ENCODE measurements at places on chromosomes 6 and 20.

GRCh38 chr20:50916257-50916656 is 15.0 kb downstream of the ADNP start:
- peaks cover 58% of the 10 kb centered on the region for H3K4me1 ChIP-seq
- DNase-seq: peak; percentile 75
- H3K4me3 ChIP-seq: no peak overlapping the region
- H3K36me3 ChIP-seq: no peaks in the 10 kb centered on the region
- no peak overlapping the region for H3K27ac ChIP-seq

DNA sequence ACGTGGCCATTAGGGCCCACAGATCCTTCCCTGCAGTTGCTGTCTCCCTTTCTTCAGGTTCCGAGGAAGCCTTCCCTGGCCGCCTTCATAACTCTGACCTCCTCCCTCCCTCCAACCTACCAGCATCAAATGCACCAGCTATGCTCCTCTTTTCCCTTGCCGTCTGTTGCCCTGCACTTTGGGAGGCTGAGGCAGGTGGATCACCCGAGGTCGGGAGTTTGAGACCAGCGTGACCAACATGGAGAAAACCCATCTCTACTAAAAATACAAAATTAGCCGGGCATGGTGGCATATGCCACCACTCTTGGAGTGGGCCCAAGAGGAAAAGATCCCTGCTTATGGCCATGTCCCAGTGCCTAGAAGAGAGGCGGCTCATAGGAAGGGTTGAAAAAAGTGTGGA is 31.8 kb downstream of the RNASET2 start:
- DNase-seq: no peak
- no peak overlapping the region for H3K27ac ChIP-seq
- H3K4me3 ChIP-seq: no peak overlapping the region
- H3K4me1 ChIP-seq: no peaks in the 10 kb centered on the region

GRCh38 chr6:82066991-82067411 is 180.5 kb downstream of the IBTK start:
- no peaks in the 10 kb centered on the region for H3K36me3 ChIP-seq
- H3K4me1 ChIP-seq: no peaks in the 10 kb centered on the region
- H3K4me3 ChIP-seq: no peak overlapping the region

- no peak for DNase-seq
- H3K27ac ChIP-seq: no peak overlapping the region
- no peaks in the 10 kb centered on the region for H3K36me3 ChIP-seq
- H3K4me1 ChIP-seq: no peaks in the 10 kb centered on the region
These were observed 100.0 kb upstream of the DUSP22 start for GRCh38 chr6:192313-192664.

DNA sequence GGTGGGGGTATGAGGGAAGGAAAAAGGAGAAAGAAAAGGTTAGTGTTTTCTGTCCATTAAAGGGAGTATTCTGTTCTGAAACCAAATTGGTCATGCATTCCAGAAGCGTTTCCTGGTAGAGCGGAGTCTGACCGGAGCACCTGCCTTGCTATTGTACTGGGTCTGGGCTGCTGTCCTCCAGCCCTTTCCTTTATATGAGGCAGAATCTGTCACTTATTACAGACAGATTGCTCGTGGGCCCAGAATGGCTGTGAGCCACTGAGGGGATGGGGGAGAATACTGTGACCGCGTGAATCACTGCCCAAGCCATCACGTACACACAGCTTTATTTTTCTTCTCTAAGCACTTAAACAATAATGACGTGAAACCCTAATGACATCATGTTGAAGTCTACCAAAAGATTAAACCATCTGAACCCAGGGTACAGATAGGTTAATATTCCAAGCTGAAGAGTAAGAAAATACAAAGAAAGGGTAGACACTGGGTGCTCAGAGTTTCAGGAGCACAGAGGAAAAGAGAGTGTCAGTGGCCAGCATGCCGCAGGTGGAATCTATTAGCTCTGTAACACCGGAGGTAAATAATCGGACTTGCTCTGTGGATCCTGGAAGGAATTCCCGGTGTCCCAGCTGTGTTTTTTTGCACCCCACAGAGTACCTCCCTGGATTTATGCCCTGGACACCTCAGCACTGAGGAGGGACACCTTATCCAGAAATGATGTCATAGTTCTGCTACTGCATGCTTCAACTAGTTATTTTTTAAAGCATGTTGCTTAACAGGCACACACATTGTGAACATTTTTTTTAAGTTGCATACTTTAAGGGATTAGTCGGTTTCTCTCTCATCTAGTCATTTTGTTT is 573.3 kb downstream of the PKHD1 start:
- no peaks in the 10 kb centered on the region for H3K27me3 ChIP-seq
- H3K36me3 ChIP-seq: no peaks in the 10 kb centered on the region
- 0 out of 2 replicates have a peak, but pooled peaks cover 7% of the 10 kb centered on the region for H3K4me1 ChIP-seq
- no peak overlapping the region for H3K27ac ChIP-seq

GRCh38 chr20:13059398-13060136 is 50.8 kb downstream of the SPTLC3 start:
- no peak for DNase-seq
- H3K36me3 ChIP-seq: no peaks in the 10 kb centered on the region
- no peaks in the 10 kb centered on the region for H3K27me3 ChIP-seq
